ENCODE measurements at places on chromosomes 2 and 18.

DNA sequence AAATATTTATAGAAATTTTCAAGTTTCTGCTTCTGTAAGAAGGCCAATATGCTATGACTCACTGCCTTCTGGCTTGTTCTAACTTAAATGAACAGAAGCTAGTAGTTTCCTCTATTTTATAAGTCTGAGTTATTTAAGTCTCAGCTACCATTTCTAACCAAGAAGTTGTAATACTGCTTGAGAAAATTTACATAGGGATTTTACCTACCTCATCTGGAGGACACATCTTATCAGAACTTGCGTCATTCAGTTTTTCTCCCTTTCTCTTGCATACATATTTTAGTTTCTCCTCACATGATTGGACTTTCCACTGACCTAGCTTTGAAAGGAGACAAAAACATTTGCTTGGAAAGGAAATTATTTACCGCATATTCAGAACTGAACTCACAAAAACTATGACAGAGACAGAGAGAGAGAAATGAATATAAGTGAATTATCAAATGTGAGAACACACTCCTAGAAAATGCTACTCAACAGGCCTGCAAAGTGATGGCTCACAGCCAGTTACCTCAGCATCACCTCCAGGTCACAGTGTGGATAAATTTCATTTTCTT, 81.1 kb upstream of the CD302 start:
- no peak for DNase-seq

DNA sequence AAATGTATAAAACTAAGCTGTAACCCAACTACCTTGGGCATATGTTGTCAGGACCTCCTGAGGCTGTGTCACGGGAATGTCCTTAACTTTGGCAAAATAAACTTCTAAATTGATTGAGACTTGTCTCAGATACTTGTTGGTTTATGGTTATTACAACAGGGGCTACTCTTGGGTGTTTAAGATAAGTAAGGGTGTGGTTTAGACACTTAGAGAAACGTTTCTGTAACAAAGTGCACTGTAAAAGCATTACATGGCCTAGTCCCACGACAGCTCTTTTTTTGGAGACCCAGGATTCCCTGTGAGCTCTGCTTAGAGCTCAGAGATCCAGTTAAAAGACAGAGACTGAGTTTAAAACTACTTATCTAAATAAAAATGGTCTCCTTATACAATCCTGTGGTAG, 32.3 kb upstream of the LIPG start:
- DNase-seq: no peak

GRCh38 chr2:117065912-117066311, 748.6 kb upstream of the DDX18 start:
- DNase-seq: no peak

- no peak for DNase-seq
Measured at GRCh38 chr18:45993438-45993837, 26.3 kb upstream of the EPG5 start.

DNA sequence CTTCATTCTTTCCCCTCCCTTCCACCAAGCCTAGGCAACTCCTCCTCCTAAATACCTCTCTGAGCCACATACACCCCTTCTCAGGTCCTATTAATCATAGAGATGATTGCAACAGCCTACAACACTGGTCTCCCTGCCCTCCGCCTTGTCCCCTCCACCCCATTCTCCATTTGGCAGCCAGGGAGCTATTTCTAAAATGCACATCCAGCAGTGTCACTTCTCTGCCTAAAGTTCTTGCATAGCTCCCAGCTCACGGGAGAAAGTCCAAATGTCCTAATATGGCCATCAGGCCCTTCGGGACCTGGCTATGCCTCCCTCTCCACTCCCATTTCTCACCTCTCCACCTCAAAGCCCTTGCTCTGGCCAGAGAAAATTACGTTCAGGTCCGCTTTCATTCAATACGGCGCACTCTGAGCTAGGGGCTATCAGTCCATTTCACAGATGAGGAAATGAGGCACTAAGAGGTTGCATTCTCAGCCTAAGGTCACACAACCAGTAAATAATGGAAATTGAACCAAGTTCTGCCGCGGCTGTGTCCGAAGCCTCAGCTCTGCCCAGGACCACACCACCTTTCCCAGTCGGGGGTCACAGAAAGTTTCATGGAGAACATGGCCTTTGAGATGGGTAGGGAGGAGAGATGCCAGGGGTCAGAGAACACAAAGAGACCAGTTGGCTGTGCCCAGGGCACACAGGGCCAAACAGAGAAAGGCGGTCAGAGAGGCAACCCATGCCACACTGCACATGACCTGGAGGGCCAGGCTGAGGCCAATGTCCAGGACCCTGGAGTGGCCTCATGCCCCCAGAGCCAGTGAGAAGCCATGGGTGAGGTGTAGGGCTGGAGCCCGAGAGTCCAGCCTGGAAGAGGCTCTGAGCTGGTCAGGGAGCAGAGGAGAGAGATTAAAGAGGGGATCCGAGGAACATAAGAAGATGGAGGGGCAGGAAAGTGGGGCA, 72.8 kb downstream of the TNS1 start:
- DNase-seq: no peak

GRCh38 chr2:85434696-85435095, 16.2 kb downstream of the SH2D6 start:
- DNase-seq: no peak

- DNase-seq: no peak
Measured at GRCh38 chr2:219724628-219725027, 97.2 kb downstream of the SLC4A3 start.

GRCh38 chr2:158021226-158021625, 80.5 kb upstream of the UPP2 start:
- no peak for DNase-seq

DNA sequence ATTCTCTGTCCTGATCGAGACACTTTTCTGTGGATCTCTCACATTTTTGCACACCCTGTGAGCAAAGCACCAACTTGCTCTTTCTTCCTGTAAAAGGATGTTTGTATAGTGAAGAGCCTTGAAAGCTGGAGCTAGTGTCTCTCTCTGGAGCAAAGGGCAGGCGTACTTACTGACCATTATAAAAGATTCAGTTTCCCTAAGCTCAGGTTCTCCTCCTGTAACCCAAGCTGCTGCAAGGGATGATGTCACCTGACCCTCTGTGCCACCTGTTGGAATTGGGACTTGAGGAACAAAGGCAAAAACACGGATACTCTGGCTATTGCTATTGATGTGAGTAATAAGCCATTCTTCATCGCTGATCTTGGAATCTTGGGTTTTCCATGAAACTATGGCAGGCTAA, 52.6 kb upstream of the NEMP2 start:
- DNase-seq: no peak

DNA sequence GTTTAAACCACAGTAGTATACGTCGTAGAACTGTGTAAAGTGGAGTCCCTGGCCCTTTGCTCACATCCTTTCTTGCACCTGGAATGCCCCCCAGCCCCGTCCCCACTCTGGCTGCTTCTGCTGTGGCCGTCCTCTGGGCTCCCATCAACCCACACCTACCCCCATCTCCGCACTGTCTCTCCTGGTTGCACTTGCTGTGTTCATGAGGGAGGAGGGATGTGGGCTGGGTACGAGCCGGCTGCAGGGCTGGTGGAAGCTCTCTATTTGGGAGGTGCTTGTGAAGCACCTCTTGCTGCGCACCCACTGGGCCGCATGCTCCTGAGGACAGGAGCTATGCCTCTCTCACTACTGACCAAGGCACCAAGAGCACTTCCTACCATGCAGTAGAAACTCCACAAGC, 5.1 kb downstream of the OR6B3 start:
- DNase-seq: no peak

DNA sequence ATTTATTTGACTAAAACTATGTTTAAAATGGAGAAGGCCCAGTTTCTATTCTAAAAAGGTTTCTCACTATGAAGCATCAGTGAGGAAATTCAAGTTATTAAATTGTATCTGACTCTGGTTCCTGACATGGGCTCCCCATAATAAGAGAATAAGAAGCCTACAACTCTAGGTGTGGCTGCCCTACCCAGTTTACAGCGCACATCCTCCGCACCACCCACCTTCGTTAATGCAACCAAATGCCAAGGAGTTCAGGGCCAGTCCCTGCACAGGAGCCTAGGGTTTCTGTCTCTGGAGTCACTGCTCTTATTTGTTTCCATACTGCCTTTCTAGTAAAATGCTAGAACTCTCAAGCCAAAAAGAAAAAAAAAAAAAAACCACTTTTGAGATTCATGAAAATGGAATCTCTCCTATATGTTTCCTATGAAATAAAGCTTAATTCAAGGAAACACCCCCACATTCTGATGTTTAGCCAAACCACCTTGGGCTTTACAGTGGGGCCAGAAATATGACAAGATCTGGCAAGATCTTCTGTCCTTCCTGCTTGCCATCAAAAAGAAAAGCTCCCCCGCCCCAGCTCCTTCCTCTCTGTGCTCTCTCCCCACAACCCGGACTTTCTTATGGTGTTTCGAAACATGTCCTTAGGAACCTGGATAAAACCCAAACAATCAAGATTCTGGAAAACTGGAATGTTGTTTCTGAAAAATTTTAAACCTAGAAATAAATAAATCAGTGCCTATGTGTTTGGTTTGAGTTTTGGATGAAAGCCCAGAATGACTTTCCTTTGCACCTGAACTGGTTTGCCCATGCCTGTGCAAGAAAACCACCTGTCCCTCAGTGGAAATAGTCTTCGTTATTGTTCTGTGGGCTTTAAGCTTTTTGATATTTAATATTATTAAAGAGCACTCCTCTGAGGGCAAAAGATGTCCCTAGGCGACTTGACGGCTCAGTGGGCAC, 136.7 kb downstream of the SP3 start:
- no peak for DNase-seq

GRCh38 chr2:33210626-33211025, 263.9 kb downstream of the LTBP1 start:
- DNase-seq: no peak

- DNase-seq: no peak
Measured at GRCh38 chr2:163690896-163691295, 44.9 kb downstream of the FIGN start.

GRCh38 chr2:156436497-156437085, 412 bp downstream of the GPD2 start:
- DNase-seq: no peak

DNA sequence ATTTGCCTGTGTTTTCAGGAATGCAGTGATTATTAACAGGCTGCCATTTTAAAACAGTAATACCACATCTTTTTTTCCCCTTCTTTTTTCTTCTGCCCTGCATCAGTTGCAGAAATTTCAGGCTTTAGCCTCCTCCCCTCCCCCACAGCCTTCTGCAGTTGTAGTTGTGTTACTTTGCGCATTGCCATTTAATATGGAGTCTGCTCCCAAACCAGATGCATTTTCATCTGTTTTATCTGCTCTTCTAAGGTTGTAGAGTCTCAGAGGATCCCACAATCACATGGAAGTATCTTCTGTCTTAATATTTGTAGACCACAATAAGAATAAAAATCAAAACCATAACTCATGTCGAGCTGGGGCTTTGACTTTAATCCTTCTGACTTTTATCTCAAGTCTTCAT, 3.8 kb downstream of the ASXL3 start:
- DNase-seq: no peak

DNA sequence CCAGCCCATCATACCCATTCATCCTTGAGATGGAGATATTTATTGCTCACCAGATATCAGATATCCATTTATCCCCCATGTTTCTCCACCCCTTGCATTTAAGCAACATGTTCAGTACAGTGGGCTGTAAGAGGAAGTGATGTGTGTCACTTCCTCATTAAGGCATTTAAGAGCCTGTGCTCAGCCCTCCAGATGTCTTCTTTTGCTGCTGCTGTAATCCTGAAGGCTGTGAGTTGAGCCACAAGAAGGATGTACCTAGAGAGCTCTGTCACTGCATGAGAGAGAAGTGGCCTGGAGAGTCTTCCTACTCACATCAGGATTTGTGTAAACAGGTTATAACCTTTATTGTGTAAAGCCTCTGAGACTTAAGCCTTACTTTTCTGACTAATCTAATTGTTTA, 151.8 kb upstream of the UNC80 start:
- no peak for DNase-seq

DNA sequence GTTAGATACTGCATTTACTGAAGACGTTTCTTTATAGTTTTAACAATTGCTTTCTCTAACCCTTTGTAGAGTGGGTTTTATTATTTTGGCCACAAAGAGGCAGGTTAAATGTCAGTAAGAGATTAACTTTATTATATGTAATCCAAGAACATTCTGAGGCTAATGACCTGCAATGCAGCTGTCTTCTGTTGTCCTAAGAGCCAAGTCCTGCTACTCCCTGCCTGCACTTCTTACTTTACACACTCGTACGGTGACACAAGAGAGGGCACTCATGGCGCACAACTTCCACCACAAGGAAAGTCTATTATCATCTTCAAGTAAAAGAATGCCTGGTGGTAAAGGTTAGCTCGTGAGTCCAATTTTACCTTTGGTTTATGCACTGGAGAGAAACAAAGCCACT, 471.0 kb upstream of the HNMT start:
- no peak for DNase-seq

All from stimulated activated CD8-positive, alpha-beta memory T cell treated with anti-CD3 and anti-CD28 coated beads, Interleukin-2, amount 100 ng/mL, for 1 hour (primary cell).